ENCODE measurements at places on chromosomes 7 and 10.

GRCh38 chr10:17425584-17426262 lies 28.7 kb downstream of the ST8SIA6 start:
- DNase-seq, result peak; percentile 45

DNA sequence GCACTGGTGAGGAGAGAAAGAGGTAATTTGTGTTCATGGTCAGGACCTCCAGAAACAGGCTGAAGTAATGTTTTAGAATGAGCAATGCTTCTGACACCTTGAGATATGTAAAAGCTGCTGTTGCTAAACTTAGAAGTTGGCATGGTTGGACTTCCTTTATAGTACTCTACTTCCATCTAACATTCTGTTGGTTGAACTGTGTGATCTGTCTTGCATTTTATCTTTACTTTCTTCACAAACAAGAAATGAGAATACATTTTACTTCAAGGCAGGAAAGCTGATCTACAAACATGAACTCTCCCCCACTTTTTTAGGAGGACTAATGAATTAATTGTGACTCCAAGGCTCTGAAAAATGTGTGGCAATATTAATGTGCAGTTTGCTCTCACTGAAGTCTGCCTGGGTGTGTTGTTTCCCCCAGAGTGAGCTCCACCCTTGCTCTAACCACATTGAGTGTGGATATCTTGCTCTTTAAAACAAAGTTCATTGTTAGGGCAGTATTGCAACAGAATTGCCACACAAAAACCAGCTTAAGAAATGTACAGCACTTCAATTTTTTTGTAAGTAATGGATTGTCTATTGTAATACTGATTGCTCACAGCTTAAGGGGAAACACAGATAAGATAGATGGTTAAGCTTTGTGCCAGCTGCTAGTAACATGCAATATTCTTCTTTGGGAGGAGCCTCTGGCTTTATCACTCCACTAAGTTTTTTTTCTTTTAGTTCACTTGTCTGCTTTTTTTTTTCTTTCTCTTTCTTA lies 69.0 kb downstream of the ADD3 start:
- DNase-seq, result no peak

DNA sequence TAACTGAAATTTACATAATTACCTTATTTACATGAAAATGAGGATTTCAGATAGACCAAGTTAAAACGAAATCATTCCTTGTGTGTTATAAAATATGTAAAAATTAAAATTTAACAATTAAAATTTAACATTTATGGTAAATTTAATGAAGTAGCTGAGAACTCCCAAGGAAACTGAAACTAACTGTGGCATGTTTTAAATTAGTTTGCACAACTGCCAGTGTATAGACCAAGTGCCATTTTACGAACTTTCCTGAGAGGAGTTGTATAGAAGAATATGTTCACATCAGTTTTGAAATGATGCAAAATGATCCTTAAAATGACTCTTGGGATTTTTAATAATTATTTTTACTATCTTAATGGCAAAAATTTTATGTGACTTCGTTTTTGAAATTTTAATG lies 23.6 kb downstream of the PDLIM1 start:
- DNase-seq, result no peak

GRCh38 chr10:6337382-6337781 lies 134.7 kb downstream of the PFKFB3 start:
- no peak for DNase-seq

GRCh38 chr7:19470031-19470430 lies 238.8 kb downstream of the POLR1F start:
- DNase-seq, result no peak

DNA sequence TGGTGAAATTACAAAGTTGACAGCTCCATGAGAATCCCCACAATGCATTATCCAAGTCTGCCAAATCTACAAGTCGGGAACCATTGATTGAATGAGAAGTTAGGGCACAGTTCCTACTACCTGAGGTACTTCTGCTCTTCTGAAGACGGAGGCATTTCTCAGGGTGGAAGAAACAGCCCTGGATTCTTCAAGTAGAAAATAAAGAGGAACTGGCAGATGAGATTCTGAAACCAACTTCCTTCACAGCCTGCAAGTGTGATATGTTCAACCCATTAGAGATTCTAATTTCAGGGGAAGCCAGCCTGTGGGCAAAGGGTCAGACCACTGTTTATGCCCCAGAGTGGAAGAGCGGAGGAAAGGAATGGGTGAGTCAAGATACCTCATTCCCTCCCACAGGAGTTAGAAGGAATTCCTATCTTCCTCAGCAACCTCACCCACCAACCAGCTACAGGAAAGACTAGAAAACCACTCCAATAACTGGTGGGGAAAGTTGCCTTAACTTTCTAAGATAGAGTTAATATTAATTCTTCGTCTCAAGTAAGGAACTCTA lies 50.5 kb upstream of the BMPER start:
- DNase-seq, result no peak

DNA sequence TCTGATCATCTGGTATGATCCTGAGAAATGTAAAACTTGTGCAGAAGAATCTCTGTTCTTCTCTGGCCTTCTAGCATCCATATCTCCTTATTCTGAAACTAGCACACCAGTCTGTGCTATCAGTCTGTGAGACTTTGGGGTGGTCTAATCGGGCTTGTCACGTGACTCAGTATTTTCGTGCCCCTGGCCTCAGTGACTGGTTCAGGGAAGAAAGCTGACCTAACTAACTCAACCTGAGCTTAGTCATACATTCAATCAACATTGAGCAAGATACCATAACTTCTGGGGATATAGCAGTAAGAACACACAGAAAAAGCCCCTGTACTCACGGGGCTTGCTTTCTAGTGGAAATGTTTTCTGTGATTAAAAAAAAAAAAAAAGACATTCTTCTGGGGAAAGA lies 109.3 kb downstream of the DKK1 start:
- no peak for DNase-seq

GRCh38 chr10:36023939-36024338 lies 381.8 kb upstream of the FZD8 start:
- DNase-seq, result no peak

- DNase-seq, result no peak
These were observed 54.7 kb downstream of the PON1 start for GRCh38 chr7:95269640-95270039.

All from activated CD4-positive, alpha-beta T cell treated with anti-CD3 and anti-CD28 coated beads for 48 hours (primary cell).